ENCODE measurements at places on chromosomes 11 and 22.

GRCh38 chr11:72719144-72719543, 33.1 kb downstream of the ARAP1 start:
- no peak for DNase-seq

DNA sequence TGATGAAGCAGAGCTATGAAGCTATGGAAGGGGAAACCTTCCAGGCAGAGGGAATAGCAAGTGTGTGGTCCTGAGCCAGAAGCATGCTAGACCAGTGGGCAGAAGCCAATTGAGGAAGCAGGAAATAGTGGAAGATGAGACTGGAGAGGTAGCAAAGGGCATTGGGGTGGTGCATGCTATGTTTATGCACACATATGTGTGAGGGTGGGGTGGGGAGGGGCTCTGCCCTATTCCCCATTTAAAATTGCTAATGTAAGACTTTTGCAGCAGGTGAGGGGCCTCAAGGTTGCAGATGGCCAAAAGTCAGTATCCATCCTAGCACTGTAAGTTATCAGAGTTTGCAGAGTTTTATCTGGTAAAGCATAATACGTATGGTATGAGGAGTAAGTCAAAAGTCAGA, 626.6 kb upstream of the KIRREL3 start:
- no peak for DNase-seq

DNA sequence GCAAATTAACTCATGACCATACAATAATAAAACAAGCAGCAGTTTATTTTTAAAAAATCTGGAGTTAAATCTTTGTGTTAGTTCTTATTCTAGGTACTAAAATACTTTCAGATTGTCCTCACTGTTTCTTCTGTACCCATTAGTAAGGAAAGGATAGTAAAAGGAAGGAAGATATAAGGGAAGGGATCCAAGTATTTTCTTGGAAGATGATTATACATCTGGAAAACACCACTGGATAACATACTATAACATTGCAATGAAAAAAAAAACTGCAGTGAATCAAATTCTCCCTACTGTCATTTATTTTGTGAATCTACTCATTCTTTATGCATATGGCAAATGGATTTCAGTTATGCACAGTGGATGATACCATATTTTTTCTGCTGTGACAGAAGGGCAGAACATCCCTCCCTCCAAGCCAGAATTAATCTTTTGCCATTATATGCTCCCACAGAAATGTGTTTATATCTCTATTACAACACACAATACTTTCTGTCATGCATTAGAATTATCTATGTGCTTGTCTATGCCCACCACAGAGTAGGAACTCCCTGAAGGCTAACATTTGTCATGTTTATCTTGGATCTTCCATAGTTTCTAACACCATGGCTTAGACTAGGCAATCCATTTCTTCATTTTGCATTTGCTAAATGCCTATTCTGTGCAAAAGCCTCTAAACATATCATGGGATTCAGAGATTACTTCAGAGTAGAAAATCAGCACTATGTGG, 282.3 kb upstream of the CTSC start:
- DNase-seq = no peak

GRCh38 chr22:26174280-26174679, 5.0 kb downstream of the SEZ6L start:
- DNase-seq = peak; percentile 74

GRCh38 chr22:32777987-32778386, 23.5 kb upstream of the TIMP3 start:
- no peak for DNase-seq

GRCh38 chr22:35987487-35987886, 41.1 kb downstream of the RBFOX2 start:
- no peak for DNase-seq

- no peak for DNase-seq
Observed at GRCh38 chr22:20033045-20033706, 12.3 kb downstream of the TANGO2 start.

DNA sequence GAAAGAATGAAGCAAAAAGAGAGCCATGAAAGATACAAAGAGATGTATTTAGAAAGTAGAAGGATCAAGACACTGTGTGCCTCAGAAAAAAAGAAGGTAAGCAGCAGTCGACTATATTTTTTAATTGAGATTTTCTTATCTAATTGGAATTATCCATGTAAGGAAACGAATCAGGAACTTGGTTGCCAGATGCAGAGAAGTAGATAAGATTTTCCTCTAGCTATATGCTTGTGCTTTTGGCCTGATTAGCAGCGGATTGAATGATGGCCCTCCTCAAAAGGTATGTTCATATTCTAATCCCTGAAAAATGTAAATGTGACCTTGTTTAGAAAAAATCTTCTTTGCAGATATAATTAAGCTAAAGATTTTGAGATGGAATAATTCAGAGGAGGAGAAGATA, 43.9 kb upstream of the CARD18 start:
- no peak for DNase-seq

DNA sequence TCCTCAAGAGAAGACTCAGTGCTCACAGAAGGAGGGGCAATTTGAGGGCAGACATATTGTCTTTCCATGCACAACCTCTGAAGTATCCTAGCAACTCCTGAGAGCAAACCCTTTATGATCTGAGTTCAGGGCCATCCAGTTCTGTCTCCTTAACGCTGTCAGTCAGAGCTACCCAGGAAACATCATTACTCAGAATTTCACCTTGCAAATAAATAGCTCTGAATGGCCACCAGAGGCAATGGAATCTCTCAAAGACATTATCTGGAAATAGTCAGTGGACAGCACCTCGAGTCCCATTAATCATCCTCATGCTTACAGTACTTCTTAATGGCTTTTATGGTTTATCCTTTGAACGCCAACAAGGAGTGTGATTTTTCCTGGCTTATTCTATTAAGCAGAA, 656.1 kb downstream of the OPCML start:
- no peak for DNase-seq

DNA sequence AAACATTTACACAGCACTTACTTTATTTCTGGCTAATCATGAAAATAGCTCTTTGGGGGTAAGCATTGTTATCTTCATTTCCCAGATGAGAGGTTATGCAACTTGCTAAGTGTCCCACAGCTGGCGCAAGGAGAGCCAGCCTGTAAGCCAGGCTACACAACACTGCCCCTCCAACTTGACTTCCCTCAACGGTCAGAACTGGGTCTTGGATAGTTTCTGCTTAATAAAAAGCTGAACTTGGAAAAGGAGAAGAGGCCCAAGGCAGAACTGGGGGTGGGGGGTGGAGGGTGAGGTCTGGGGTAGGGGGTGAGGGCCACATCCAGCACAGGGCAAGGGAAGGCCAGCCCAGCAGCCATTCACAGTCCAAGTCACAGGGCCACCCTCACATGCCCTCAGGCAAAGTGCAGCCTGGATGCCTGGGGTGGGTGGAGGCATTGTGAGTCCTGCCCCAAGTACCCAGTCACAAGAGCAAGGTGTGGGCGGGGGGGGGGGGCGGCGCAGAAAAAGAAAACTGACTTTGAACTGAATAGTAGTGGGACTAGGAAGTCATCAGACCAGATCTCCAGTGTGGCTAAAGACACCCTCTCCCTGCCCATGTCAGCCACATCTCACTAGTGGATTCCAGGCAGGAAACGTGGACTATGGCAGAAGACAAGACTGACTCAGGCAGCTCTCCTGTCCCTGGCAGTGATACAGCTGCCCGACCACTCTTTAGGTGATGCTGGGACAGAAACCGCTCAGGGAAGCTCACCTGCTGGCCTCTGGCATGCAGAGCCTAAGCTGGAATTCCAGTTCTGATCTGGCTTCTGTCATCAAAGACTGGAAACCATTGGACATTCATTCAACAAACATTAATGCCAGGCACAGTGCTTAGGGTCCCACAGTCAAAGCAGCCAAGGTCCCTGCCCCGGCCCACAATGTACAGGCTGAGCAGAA, 52.4 kb downstream of the PACSIN2 start:
- no peak for DNase-seq

All from NCI-H2029 (cell line).